ENCODE measurements at places on chromosomes 12 and 14. TPM values are rescaled to one million over a fixed set of nuclear protein-coding genes. Genes with fewer than 3 reads are reported as not detected.

CMA1 gene
- total RNA-seq = not detected

ACTR10 gene
- total RNA-seq = 57.4 TPM

ASCL1 gene
- not detected for total RNA-seq

DNA sequence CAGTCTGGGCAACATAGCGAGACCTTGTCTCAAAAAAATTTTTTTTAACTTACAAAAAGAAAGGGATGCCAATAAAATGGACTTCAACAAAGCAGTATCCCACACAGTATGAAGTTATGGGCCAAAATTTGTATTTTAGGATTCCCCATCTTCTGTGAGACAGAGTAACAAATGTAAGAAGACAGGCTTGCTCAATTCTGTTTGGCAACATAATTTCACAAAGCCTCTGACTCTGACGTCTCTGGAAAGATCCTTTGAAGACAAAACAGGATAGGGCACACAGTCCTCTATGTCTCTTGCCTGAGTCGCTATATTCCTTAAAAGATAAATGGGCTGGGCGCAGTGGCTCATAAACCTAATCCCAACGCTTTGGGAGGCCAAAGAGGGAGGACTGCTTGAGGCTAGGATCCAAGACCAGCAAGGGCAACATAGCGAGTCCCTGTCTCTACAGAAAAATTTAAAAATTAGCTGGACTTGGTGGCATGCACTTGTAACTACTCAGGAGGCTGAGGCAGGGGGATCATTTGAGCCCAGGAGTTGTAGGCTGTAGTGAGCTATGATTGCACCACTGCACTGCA is 1.1 kb upstream of the HOMEZ start:
- no peaks in the 10 kb centered on the region for H3K36me3 ChIP-seq
- no peaks in the 10 kb centered on the region for H3K27me3 ChIP-seq
- H3K4me1 ChIP-seq = peaks cover 4% of the 10 kb centered on the region

- no peak overlapping the region for H3K27ac ChIP-seq
- H3K36me3 ChIP-seq = no peaks in the 10 kb centered on the region
- H3K4me3 ChIP-seq = no peak overlapping the region
- no peak for DNase-seq
- no peaks in the 10 kb centered on the region for H3K4me1 ChIP-seq
Observed at GRCh38 chr14:59032826-59033225, 155.6 kb upstream of the DAAM1 start.
